Foreskin keratinocyte (primary cell): ENCODE measurements at places on chromosomes 2 and 18.

GRCh38 chr2:207813221-207813916 lies 43.7 kb upstream of the FZD5 start:
- DNase-seq: no peak

GRCh38 chr18:6782861-6783260 lies 53.3 kb downstream of the ARHGAP28 start:
- DNase-seq: no peak

GRCh38 chr2:170214309-170214948 lies 36.5 kb downstream of the MYO3B start:
- no peak for DNase-seq

DNA sequence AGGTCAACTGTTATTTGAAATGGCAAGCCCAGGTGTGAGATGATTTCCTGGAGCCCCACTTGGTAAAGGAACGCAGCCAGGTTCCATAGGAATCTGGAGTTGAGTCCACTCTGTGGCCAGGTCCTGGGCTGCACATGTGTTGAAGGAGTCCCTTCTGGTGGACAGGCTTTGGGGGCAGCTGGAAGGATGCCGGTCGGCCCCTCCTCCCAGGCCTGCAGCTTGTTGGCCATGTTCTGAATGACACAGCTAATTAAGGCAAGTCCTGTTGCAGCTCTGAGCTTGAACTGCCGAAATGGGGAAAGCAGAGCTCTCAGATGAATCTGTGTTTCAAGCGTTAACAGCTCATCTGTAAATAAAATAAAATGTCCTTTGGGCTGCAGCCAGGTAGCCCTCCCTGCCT lies 23.8 kb downstream of the EN1 start:
- DNase-seq: no peak

DNA sequence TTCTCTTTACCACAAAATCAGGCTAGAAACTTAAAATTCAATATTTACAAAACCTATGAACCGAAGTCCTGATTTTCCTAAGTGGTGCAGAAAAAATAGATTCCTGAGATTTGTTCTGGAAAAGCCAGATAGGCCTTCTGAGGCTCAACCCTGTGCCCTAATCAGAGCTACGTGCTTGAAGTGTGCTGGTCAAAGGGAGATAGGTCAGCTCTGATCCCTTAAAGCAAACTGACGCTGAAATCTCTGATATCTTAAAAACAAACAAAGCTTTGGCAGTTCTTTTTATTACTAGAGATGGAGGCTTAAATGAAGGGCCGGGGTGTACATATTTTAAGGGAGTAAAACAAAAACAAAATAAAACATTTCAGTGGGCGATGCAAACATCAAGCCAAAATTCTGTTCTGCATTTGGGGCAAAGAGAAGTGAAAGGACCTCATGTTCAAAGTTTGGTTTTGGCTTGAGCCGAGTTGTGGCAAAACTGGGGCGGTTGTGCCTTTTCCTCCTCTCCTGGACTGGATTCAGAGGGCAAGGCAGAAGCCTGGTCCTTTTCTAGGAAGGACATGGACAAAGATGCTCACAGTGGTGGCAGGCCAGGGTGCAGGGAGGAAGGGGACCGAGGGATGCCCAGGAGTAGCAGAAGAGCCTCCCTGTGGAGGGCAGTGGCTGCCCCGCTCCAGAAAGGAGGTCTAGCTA lies 295.0 kb downstream of the CDCA7 start:
- DNase-seq: no peak

- peak; percentile 85 for DNase-seq
Observed at GRCh38 chr2:130241041-130241707, 42.9 kb upstream of the TUBA3E start.

GRCh38 chr2:224354632-224355211 lies 47.2 kb downstream of the FAM124B start:
- DNase-seq: no peak

- no peak for DNase-seq
Observed at GRCh38 chr2:53303012-53303578, 464.5 kb upstream of the CHAC2 start.

DNA sequence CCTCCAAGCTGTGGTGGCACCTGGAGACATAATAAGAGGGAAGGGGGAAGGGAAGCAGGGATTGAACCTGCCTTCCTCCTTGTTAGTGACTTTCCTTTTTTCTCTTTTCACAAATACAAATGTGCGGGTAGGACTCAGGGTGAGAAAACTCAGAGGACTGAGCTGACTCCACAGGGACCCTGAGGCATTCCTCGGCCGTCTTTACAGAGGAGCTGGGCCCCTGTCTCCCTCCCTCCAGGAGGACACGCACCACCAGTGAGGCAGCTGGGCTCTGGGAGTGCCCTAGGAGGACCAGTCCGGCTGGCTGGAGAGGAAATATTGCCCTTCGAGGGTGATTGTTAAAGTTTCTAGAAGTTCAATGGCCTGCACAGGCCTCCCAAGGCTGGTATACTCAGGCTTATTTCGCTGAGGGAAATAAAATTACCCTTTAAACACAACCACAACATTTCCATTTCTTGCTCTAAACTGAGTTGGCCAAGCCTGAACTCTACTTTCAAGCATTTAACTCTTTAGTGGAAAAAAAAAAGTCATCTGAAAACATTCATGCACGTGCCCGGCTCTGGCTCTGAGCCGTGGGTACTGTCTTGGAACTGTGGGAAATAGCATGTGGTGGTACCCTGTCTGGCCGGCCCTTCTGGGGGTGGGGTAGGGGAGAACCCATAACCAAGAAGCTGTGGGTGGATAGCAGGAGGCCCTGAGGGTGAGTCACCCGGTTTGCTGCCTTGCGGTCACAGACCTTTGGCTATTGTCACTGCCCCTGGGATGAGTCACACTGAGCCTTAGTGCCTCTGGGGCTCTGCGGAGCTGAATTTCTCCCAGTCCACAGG lies 116.0 kb downstream of the COPS8 start:
- no peak for DNase-seq

- no peak for DNase-seq
Observed at GRCh38 chr2:3848776-3849175, 145.4 kb downstream of the DCDC2C start.

DNA sequence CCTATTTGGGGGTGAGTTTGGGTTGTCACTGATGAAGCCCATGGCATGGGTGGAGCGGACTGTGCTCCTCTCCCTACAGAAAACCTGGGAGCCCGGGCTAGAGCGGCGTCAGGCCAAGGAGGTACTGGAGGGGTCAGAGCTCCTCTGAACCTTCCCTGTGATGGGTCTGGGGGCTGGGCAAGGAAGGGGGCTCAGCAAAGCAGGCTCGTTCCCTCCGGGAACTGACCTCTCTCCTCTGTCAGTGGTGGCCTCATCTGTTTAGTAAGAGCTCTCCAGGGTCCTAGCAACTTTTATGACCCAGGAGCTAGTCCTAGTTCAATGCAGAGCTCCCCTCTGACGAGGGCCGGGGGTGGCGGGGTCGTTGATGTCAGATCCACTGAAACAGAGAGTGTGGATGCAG lies 62.4 kb upstream of the OTOF start:
- DNase-seq: no peak

- DNase-seq: peak; percentile 15
Observed at GRCh38 chr2:138275292-138275690, 226.3 kb upstream of the SPOPL start.

- DNase-seq: no peak
Observed at GRCh38 chr18:56977309-56977708, 169.6 kb upstream of the BOD1L2 start.

- peak; percentile 4 for DNase-seq
Observed at GRCh38 chr18:25055076-25055475, 296.9 kb downstream of the ZNF521 start.

GRCh38 chr2:84545005-84545404 lies 28.7 kb downstream of the DNAH6 start:
- DNase-seq: no peak

DNA sequence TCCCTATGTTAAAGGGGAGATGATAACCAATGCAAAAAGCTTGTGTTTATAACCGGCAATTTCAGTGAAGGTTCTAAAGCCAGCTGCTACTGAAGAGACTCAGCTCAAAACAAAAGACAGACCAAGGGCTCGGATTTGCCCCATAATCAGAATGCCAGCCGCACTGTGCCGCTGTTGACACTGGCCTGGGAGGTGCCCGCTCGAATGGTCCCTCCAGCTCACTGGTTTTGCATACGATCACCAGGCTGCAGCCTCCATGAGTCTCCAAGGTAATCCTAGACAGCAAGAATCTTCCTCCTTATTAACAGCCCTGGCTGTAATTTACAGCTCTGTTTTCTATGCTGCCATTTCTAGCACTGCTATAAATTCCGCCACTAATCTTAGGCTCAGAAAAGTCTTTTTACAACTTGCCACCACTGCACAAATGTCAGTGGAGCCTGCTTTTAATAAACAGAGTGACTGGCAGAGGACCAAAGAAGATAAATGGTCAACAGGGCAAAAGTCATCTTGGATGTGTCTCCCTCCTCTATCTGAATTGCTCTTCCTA lies 155.7 kb upstream of the SH3BP4 start:
- DNase-seq: no peak

GRCh38 chr2:96245609-96246390 lies 20.0 kb downstream of the TMEM127 start:
- DNase-seq: no peak

DNA sequence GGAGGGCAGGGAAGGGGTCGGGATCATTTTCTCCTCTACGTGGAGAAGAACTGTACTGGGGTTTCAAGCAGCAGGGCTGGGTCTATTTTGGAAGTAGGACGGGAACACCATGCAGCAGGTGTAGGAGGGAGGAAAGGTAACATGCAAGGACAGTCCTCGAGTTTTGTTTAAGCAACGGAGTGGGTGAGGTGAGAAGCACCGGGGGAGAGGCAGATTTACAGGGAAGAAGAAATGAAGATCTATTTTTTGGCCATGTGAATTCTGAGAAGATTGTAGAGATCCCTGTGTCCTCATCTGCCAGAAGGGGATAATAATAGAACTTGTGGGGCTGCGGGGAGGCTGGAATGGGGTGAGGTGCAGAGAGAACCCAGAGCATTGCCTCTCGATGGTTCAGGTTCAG lies 85.6 kb downstream of the INPP5D start:
- DNase-seq: no peak

DNA sequence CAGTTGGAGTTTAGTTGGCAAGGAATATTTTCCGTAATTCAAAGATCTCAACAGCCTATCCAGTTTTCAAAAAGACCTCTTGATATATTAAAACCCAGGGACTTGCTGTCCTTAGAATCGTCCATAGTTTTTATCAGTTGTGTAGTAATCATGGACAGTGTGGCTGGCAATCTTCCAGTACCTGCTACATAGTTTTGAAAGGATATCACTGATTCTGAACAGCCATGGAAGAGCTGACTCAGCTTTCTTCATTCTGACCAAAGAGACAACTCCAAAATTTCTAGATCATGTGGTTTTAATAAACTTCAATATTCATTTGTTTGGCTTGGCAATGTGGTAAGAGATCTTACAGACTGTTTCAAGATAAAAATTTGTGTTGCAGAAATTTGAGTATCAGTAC lies 616.7 kb downstream of the TDRD15 start:
- DNase-seq: no peak

- no peak for DNase-seq
Observed at GRCh38 chr2:71419976-71420375, 33.4 kb upstream of the DYSF start.

DNA sequence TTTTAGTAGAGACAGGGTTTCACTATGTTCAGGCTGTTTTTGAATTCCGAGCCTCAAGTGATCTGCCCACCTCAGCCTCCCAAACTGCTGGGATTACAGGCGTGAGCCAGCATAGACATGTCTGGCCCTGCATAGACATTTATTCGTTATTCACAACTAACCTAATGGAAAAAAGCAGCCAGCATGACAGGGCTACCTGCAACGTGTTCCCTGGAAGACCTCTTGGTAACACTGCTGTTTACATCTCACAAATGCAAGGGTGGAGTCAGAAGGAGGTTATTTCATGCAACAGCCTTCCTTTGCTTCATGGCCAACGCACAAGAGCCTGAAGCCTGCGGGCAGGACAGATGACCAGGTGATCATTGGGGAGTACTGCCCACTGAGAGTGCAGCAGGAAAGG lies 9.2 kb downstream of the SERPINE2 start:
- peak; percentile 83 for DNase-seq

DNA sequence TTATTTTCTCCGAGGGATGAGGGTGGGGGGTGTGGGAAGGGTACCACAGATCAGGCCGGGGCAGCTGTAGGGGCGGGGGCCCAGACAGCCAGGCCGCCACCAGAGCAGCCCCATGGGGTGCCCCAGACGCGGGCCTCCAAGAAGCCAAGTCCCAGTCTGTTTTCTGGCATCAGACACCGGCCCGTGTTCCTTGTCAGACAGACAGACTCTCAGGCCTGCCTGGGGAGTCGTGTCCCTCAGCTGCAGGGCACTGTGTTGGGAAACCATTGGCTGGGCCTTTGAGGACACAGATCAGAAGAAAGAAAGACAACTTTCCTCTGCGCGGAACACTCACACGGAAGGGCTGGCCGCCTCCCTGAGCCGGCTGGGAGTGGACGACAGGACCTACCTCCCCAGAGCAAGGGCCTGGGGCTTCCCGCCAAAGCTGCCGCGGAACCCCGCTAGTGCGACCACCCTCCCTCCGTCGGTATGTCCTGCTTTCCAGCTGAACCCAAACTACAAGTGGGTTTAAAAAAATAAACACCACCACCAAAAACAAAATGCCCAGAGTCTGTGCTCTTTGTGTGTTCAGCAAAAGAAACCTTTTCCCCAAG lies 88.0 kb downstream of the SMAD7 start:
- no peak for DNase-seq

- no peak for DNase-seq
Observed at GRCh38 chr2:101612019-101612418, 85.5 kb upstream of the MAP4K4 start.

GRCh38 chr2:95391641-95392310 lies 10.7 kb upstream of the FAHD2A start:
- no peak for DNase-seq

DNA sequence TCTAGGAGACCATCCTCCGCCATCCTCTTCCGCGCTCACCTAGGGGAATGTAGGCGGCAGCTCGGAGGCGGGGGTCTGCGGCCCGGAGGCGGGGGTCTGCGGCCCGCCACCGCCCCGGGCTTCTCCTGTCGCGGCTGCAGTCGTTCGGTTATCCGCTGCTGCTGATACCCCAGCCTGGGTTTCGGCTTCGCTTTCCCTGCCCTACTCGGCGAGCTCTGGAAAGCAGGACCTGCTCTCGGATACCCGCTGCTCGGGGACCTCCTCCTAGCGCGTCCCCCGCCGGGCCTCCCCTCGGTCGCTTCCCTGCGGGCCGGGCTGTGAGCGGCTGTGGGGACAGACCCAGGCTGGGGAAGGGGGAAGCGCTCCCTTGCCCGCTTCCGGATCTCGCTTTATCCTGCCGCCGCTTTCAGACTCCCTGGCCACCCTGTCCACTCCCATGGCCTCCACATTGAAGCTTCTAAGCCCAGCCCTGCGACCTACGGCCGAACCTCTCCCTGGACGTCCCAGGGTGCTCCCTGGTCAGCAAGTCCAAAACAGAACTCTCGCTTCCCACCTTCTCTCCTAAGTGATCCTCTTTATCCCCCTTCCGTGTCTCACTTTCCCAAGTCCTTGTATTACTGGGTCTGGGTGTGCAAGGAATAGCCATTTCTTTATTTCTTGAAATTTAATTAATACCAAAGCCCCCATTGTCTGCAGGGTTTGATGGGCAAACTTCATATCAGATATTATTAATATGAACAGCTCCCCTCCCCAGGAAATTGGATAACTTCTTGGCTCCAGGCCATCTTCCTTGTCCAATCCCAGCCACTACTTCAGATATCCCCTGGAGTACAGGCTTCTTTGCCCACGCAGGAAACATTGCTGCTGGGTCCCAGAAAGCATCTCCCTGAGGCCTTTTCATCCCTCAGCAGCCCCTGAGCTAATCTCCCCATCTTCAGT lies 769 bp downstream of the FKBP1B start:
- DNase-seq: no peak
